ENCODE measurements at places on chromosomes 6 and 20. TPM values are rescaled to one million over a fixed set of nuclear protein-coding genes. Genes with fewer than 3 reads are reported as not detected.

DNA sequence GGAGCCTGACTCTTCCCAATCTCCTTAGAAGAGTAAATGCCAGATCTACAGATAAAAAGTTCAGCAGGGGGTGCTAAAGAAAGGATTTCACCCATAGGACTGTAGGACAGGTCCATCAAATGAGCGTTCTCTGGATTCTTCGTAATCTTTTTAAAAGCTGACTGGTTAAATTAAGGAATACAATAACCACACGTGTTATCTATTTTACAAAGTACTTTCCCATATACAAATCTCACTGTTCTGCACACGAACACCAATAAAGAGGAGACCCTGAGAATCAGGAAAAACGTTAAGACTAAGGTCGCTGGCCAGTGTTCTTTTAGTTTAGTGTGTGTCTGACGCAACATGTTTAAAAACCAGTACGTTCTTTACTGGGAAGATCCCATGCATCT, 542 bp downstream of the TUBE1 start:
- DNase-seq, result peak; percentile 44

Gene TMEM170B
- polyA plus RNA-seq, result 2.1 TPM

DNA sequence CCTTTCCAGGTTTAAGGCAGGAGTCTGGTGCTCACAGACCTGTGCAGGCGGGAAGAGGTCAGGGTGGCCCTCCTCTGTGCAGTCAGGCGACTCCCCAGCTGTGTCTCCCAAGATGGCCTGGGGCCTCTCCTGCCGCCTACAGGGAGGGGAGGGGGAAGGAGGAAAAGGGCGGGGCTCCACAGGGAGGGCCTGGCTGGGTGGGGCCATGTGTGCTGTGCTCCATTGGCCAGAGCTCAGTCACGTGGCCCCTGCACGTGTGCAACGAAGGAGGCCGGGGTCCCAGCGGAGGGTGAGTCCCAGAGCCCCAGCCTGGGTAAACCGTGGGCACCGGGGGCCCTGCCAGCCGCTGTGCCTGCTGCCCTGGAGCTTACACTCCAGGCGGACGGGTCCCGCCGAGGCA, 211.6 kb downstream of the ZDHHC14 start:
- no peak for DNase-seq

GRCh38 chr6:150297327-150298029, 71.3 kb upstream of the IYD start:
- DNase-seq, result peak; percentile 58

- no peak for DNase-seq
Observed at GRCh38 chr6:45514454-45515230, 136.9 kb upstream of the SUPT3H start.

Gene TMEM151B
- polyA plus RNA-seq, result 0.29 TPM

Gene TBC1D20
- polyA plus RNA-seq, result 31.3 TPM

DNA sequence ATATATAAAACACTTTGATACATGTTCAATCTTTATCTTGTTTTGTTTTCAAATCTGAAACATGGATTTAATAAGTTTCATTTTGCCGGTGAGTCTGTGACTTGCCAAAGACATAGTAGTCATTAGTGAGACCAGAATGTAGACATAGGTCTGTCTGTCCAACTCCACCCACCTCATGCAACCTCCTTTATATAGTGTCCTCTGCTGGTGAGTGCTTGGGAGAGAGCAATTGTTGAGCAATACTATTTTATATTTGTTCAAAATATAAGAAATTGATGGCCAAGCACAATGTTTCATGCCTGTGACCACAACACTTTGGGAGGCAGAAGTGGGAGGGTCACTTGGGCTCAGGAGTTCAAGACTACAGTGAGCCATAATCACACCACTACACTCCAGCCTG, 10.8 kb upstream of the LY86 start:
- DNase-seq, result no peak

Gene ROS1
- polyA plus RNA-seq, result not detected

DNA sequence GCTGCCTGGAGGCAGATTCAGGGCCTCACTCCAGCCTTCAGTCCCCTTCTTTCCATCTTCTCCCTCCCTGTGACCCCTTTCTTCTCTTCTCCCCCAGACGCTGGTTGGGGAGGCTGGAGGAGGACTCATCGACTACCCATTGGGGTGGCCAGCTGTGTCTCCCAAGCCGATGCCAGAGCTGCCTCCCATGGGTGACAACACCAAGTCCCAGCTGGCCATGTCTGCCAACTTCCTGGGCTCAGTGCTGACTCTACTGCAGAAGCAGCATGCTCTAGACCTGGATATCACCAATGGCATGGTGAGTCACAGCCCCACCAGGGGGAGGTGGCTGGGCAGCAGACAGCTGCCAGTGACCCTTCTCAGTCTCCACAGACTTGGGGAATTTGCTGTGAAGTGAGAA, 12.9 kb downstream of the BPIFB4 start:
- DNase-seq, result no peak

- DNase-seq, result no peak
Observed at GRCh38 chr6:116560130-116560529, 6.6 kb downstream of the CALHM4 start.

- no peak for DNase-seq
Observed at GRCh38 chr6:43258807-43259686, 15.8 kb downstream of the TTBK1 start.

Data from cardiac muscle cell (in vitro differentiated cells and primary cell).